ENCODE measurements at places on chromosomes 2 and 18.

GRCh38 chr2:204776781-204777559, 231.7 kb downstream of the PARD3B start:
- peak; percentile 16 for DNase-seq

DNA sequence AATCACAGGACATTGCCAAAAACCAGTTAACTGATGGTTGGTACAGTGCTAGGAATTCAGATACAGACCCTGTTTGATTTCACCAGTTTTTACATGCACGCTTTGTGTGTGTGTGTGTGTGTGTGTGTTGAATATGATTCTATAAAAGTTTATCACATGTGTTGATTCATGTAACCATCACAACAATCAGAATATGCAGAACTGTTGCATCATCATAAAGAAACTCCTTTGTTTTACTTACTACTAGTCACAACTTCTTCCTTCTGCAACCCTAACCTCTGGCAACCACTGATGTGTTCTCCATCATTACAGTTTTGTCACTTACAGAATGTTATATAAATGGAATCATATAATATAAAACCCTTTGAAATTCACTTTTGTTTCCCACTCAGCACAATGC, 144.8 kb upstream of the CYP26B1 start:
- DNase-seq: no peak

DNA sequence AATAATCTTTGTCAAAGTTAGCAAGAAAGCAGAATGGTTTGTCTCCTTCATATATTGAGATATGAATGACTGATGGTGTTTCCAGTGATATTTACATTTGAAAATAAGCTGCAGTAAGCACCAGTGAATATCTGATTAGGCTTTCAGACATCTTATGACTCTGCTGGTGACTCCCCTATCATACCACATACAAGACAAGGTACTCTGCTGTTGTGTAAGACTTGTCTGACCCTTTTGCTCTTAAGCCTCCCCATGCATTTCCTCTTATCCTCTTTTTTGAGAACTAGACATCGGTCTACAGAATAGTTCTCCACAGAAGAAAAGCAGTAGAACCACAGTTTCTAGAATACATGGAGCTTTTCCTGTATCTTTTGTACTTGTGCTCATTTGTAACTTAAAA, 9.3 kb downstream of the POLI start:
- no peak for DNase-seq

DNA sequence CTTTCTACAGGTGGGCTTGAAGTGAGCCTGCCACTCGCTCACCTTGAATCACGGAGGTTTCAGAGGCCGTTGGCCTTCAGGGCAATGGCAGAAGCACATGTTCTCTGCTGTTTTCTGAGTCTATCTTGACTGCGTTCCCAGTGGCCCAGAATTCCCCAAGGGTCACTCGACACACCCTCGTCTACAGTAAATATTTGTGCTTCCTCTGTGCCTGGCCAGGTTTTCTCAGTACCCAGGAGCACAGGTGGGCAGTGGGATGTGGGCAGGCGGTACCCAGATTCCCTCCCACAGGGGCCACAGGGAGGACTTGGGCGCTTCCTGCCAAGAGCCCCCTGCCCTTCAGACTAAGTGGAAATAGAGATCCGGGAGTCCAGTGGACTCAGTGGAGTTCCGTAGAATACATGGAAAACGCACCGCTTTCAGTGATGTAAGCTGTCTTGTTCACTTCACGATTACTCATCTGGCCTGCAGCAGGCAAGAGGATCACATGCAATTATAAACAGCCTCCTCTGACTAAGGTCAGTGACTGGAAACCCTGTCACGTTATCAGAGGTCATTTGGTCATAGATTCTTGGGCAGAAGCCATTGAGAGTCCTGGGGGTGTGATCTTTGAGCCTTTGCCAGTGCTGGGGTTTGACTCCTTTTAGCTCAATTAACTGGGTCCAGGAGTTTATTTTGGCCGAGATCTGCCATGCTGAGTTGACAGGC, 179.8 kb downstream of the NEDD4L start:
- DNase-seq: no peak

GRCh38 chr2:167475791-167476190, 587.5 kb downstream of the XIRP2 start:
- no peak for DNase-seq

- no peak for DNase-seq
These were observed 82.1 kb downstream of the HS6ST1 start for GRCh38 chr2:128236491-128237035.

DNA sequence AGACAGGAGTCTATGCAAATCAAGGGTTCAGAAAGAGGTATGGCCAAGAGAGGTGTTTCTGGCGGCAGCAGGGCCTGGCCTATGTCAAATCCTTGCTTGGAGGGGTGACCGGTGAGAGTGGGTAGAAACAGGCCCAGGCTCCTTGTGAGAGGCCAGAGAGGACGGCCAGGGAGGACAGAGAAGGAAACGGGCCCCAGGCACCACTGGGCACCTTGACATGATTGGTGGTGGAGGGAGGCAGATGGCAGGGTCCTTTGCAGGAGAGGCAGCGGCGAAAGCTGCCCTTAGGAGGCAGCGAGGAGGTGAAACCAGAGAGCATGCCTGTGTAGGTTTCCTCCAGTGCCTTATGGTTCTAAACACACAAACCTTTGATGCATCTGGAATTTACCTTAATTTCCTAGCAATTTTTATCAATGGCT, 6.2 kb downstream of the RAMP1 start:
- no peak for DNase-seq

DNA sequence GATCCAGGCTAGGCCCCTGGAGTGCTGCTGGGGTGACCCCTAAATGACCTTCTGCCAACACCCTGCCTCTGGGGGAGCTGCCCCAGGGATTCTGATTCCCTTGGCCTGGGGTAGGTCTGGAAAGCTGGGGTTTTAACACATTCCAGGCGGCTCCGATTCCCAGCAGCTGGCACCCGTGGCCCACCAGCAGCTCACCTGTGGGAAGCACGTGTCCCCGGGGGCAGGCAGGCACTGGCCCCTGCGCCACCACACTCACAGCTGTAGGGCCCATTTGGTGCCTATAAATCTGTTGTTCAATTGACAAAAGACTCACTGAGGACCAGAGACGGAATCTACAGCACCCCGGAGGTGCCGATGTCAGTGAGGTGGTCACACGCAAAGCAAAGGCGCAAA, 4.1 kb upstream of the KLHL30 start:
- DNase-seq: no peak

DNA sequence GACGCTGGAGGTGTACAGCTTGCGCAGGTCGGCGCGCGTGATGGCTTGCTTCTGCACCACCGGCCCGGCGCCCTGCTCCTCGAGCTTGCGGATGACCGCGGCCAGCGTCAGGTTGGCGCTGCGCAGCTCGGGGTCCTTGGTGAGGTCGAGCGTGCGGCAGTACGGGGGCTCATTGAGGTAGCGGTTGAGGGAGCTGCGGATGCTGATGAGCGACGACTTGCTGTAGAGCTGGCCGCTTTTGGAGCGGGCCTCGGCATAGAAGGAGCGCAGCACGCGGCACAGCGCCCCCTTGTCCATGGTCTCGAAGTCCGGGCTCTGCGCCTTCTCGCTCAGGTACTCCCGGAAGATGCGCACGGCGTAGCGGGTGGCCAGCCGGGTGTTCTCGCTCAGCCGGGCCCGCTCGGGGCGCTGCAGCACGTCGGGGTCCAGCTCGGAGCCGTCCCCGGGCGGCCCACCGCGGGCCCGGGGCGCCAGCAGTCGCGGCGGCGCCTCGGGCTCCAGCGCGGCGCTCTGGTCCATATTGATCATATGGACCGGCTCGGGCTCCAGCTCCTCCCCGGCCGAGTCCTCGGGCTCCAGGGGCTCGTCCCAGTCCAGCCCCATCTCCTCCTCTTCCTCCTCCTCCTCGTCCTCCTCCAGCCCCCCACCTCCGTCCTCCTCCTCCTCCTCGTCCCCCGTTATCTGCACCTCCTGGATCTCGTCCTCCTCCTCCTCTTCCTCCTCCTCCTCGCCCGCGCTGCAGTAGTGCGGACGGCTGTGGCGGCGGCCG, 523 bp downstream of the KCTD1 start:
- DNase-seq: no peak

DNA sequence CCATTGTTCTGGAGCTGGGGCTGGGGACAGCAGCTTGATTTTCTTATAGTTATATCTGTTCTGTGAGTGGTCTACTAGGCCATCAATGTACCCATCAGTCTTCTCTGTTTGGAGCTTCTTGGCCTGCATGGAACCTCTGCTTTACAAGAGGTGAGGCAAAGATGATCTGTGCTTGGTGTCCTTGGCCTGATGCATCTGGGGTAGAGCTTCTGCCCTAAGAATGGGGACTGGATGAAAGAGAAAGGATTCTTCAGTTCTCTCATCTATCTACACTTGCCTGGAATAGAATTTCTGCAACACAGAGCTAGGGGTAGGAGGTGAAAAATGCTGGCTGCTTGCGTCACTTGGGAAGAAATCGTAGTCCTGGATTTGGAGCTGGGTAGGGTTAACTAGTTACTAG, 46.2 kb downstream of the ACSL3 start:
- no peak for DNase-seq

DNA sequence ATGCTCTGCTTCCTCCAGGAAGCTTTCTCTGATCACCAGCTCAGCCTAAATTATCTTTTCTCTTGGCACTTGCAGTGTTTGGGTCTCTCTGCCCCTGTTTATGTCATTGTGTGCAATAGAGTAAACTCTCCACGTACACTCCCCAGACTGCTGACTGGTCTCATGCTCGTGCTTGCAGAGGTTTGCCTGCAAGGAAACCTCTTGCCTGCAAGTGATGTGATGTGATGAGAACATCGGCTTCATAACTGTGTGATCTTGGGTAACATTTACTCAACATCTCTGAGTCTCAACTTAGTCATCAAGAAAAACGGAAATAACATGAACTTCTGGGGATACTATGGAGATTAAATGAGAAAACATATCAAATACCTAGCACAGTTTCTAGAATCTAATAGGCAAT, 92.3 kb downstream of the BIN1 start:
- DNase-seq: no peak

DNA sequence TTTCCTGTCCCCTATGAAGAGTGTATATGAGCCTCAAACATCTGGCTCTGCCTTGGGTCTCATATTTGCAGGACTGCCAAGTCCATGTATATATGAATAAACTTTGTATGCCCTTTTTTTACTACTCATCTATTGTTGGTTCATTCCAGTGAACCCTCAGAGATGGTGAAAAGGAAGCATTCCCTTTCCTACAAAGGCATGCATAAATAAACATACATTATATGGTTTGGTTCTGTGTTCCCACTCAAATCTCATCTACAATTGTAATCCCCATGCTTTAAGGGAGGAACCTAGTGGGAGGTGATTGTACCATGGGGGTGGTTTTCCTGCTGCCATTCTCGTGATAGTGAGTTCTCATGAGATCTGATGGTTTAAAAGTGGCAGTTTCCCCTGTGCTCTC, 534.2 kb downstream of the SPAG16 start:
- DNase-seq: no peak

All from DMS 273 treated with DMSO at 0.1 percent for 48 hours (cell line).